ENCODE measurements at places on chromosomes 2 and 18.

- DNase-seq, result no peak
Observed at GRCh38 chr2:133265432-133265949, 302.8 kb downstream of the NCKAP5 start.

DNA sequence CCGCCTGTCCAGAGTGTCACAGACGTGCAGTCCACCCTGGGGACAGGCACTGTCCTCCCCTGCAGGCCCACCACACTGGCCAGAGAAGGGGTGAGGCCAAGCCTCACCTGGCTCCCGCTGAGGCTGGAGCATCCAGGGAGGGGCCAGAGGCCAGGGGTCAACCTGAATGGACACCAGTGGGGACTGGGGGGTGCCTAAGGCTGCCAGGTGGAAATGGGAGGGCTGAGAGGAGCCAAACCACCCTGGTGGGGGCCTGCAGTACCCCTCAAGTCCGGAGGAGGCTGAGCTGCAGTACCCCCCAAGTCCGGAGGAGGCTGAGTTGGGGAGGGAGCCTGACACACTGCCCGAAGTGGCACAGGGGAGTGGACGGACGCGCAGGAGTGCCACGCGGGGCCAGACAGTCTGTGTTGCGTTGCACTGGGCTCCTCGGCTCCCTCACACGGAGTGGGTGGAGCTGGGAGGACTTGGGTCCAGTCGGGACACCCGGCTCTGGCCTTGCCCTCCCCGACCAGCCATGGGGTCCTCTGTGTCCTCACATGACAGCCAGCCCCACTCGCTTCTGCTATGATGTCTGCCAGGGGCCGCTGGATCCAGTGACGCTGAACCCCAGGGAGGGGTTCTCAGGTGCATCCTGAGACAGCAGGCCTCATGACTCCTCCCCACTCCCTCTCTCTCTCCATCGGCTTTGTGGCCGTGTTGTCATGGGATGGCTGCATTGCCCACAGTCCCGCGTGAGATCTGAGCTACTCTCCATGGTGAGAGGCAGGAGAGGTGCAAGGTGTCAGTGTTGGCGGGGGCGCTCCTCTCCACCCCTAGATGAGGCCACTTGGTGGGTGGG is 22.3 kb upstream of the GPC1 start:
- DNase-seq, result no peak

DNA sequence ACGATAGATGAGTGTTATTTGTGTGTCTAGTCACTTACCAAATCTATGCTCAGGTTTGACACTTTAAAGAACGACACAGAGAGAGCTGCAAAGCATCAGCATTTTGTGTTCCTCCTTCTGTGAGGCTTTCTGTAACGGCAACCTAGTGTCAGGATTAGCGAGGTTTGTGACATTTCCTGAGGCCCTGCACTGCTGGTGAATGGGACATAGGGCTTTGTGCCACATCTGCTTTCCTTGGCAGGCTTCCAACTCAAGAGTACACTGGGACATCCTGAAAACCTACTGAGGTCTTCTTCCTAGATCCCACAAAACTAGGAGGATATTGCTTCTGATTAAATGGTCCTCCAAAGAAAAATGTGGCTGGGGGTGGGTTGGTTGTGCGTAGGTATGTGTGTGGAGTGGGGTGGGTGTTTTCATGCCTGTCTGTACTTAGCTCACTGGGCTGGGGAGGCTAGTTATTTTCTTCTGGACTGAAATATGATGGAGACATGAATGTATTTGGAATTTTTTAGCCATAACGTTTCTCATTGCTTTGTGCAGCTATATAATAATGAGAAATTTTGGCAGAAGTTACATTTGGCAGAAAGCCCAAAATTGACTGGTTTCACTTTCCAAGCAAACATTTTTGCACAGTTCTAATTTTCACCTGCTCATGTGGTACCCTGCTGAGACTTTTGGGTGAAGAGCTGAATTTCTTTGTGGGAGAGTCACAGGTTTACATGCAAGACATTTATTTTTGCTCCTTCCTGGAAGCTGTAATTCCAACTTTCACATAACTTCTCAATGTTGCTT is 308.4 kb downstream of the XIRP2 start:
- DNase-seq, result peak; percentile 40

DNA sequence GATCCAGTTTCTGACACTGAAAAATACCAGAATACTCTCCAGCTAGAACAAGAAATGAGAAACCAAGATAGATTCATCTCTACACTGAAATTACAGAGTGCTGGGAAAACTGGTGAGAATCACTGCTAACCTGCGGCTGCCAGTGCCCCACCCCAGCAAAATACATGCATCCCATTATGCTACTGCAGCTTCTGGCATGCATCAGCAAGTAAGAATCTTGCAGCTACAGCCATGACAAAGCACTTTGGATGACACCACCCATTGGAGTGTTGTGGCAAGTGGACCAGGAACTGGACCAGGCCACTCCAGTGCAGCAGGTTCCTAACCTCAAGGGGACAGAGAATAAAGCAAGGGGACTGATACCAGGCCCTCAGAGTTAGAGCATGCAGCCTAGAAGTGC is 378.8 kb upstream of the ETAA1 start:
- no peak for DNase-seq

GRCh38 chr18:75226286-75226955 is 15.8 kb downstream of the TSHZ1 start:
- DNase-seq, result no peak

DNA sequence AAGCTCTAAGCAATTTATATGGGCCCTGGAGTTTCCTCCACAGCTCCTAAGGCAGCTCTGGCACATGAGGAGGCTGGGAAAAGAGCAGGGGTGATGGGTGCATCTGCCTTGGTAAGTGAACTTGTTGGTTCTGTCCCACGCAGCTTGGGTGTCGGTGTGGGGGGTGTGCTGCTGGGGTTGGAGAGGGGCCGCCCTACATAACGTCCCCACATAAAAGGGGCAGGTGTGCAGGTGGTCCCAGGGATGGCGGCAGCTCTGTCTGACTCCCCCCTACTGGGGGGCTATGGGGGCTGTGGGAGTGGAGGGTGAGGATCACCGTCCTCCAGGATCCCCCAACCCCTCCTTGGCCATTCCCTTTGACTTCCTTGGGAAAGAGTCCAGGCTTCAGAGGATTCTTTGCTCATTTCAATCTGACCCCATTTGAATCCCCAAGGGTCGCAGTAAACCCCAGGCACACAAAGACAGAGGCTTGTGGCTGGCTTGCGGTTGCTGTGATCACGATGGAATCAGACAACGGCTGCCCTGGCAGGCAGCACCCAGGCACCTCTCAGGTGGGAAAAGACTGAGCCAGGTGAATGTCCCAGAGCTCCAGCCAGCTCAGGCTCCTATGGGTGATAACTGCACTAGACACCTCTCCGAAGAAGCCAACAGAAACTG is 34.5 kb upstream of the CD8A start:
- DNase-seq, result no peak

GRCh38 chr2:64359892-64360657 is 93.9 kb upstream of the LGALSL start:
- no peak for DNase-seq

DNA sequence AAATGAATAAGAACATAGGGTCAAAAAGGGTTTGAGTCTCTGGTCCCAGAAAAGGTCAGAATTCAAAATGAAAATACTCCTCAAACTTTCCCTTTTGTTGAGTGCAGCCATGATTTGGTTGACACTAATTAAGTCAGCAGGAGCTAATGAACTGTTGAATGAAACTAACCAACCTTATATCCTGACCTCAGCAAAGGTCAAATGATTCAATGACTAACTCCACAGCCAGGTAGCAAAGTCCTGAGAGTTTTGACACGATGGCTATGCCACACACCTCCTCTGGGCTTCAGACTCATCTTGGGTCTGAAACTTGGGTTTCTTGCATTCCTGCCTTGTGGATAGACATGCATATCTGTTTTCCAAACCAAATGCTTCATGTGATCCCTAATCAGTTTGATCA is 172.3 kb downstream of the INO80D start:
- no peak for DNase-seq

DNA sequence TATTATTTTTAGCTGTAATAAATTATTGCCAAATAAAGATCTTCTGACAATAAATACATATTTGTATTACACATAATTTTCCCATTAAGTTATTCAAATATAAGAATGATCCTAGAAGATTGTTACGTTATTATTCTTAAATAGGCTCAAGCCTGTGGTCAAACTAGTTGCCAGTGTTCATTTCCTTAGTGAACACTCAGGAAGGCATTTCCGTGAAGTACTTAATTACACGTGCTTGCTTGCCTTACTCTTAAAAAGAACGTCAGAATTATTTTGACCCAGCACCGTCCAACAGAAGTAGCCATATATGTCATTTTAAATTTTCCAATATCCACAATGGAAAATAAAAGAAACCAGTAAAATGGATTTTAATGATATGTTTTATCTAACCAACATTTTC is 249.8 kb downstream of the TXNL1 start:
- no peak for DNase-seq

DNA sequence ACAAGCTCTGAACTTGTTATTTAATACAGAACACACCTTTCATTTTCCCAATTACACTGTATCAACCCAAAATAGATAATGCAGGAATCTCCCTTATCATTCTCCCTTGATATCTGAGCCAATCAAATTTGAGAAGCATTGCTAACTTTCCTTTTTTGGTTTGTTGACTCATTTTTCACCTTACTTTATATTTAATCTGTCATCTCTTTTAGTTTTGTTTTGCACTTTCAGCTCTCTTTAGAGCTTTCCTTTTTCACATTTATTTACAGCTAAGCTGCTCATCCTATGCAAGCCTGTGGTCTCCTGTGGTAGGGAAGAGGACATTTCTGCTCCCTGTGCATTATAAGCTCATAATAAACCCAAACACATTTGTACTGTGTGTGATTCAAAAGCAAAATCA is 50.1 kb downstream of the ITGAV start:
- no peak for DNase-seq

DNA sequence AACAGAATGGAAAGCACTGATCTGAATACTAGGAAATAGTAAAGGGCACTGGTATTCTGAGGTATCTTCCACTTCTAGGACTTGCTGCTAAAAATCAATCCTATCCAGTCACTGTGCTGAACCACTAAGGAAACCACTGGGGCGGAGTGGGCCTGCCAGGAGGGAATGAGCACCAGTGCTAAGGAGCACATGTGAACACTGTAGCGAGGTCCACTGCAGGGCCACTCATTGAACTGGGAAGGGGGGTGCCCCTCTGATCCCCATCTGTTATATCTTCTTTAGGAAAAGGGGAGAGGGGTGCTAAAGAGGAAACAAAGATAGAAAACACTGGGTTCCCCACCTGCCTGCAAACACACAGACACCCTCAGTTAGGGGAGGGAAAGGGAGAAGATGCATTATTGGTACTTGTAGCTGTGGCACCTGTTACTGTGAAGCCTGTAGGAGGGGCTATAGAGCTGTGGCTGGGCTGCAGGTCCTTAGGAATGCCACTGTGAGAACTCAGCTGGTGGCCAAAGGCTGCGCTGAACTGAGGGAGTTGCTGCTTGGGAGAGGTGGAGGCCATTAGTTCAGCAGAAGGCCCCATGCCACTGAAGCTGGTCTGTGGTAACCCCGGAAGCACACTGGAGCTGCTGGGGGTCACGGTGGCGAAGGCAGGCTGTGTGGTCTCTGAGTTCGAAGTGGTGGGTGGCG is 81.8 kb downstream of the INO80D start:
- no peak for DNase-seq

DNA sequence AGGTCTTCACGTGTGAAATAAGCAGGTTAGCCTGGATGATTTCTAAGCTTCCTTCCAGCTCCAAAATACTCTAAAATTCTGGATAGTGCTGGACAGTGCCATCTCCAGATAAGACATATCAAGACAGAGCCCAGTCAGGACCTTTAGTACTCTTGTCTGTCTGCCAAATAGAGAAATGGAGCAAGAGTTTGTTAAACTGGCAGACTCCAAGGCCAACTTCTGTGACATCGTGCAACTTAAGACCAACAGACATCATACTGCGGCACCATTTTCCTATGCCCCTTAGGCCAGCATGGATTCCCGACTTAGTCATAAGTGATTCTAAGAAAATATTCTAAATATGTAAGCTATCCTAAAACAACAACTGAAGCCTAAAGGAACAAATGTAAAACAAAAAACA is 118.6 kb downstream of the RBMS1 start:
- DNase-seq, result no peak

GRCh38 chr2:61951881-61952280 is 46.4 kb downstream of the COMMD1 start:
- DNase-seq, result no peak

- DNase-seq, result no peak
Observed at GRCh38 chr2:150391779-150392178, 95.7 kb downstream of the RND3 start.

- no peak for DNase-seq
Observed at GRCh38 chr2:136135921-136136906, 18.3 kb upstream of the CXCR4 start.

DNA sequence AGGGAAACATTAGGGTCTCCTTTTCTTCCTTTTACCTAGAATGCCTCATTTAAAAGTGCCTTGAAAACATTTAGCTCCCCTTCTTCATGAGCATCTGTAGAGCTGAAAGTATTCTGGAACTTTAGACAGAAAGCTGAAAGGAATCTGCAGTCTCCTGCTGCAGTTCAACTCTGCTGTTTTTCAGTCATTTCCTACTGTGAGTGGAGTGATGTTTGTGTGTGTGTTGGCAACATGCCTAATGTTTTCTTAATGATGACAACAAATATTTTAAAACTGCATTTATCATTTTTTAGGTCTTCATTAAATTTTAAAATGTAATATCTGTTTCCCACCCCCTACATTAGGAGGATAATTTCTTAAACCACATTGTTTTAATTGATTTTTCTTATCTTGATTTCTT is 66.6 kb downstream of the TWSG1 start:
- no peak for DNase-seq

DNA sequence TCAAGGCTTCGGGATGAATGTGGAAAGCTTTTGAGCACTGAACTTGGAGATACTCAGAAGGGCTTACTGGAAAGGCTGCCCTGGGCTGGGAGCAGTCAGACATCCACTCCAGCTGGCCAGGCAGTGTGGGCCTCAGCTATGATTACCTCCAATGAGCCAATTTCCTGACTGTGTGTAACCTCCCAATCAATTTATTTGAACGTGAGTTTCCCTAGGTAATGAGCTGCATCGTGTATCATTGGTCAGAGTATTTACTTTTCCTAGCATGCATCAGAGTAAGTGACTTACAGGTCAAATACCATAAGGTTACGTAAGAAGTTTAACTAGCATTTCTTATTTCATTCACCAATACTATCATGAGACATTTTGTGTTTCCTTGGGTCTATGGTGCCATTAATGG is 11.0 kb upstream of the CTAGE1 start:
- no peak for DNase-seq

GRCh38 chr2:240638512-240639160 is 13.4 kb downstream of the GPR35 start:
- peak; percentile 82 for DNase-seq

DNA sequence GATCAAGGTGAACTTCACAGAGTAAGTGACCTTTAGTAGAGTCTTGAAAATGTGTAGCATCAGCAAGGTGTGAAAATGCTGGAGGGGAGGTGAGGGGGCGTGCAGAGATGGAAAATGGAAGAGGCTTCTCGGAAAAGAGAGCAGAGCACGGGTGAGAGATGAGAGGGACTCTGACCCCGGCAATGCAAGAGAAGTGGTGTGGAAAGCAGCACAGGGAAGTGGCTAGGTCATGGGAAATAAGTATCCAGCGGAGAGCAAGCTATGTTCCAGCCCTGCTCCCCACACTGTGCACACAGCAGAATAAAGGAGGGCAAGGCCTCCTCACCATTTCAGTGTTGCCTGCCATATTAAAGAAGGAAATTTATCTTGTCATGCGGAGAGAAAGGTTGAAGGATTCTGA is 241.7 kb upstream of the DOK6 start:
- no peak for DNase-seq

GRCh38 chr2:177593402-177593801 is 200.8 kb downstream of the AGPS start:
- no peak for DNase-seq
